ENCODE measurements at places on chromosomes 12 and 14.

DNA sequence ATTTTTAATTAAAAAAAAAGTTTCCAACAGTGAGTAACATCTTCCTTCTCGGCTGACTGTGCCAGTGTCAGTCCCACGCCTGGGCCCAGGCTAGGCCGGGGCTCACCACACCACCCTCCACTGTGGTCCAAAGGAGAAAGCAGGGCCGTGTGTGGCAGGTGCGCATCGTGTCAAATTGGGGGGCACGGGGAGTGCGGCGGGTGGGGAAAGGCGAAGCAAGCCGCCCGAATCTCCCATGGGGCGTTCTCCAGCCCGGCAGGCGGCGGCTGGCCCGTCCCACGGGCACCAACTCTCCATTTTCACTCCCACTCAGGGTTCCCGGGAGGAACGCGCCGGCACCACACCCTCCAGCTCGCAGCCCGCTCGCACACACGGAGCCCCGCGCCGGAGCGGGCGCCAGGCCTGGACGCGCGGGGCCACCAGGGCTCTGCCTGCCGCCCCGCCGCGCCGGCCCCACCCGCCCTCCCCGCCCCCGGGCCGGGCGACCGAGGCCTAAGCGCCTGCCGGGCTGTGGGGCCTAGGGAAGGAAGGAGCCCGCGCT, 604 bp downstream of the EEA1 start:
- no peak for DNase-seq

- no peak for DNase-seq
These were observed 107.6 kb downstream of the KLHL28 start for GRCh38 chr14:44854114-44854513.

GRCh38 chr12:79302162-79302814, 388.5 kb downstream of the PAWR start:
- DNase-seq, result no peak

GRCh38 chr14:70671652-70672644, 30.2 kb downstream of the TTC9 start:
- no peak for DNase-seq

DNA sequence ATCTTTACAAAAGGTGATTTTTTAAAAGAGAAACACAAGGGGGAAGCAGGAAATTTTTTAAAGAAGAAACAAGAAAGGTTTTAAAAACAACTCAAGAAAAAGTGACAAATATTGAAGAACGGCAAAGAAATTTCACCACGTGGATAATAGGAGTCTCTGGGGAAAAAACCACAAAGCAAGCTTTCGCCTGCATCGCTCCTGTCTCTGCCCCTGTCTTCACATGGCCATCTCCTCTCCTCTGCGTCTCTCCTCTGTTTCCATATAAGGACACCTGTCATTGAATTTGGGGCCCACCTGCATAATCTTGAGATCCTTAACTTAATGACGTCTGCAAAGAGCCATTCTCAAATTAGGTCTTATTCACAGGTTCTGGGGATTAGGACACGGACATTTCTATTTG, 175.8 kb downstream of the ETV6 start:
- DNase-seq, result no peak

DNA sequence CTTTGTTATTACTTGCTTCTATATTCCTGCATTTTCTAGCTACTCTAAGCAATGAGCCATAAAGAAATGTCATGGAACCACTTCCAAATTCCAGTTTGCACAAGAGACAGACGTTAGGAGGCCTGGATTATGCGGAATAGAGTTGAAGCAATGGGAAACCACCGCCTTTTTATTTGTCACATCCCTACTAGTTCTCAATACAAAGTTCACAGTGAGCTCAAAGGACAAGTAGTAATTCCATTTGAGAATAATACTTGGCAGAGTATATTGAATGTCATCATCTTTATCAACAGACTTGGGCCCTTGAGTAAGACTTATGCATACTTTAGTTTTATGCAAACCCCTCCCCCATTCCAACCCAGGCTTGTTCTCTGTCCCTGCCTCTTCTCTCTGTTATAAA, 3.7 kb upstream of the SLC15A5 start:
- DNase-seq, result no peak

DNA sequence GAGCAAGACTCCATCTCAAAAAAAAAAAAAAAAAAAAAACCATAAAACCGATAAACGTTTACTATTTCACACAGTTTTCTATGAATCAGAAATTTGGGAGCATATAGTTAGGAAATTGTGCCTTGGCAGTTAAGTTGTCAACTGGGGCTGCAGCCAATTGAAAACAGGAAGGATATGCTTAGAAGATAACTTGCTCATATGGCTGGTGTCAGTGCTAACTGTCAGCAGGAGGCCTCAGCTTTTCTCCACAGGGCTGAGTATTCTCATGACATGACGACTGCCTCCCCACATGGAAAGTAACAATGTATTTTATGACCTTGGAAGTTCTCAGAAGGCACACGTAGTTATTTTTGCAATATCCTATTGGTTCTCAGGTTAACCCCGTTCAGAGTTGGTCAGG, 29.6 kb upstream of the OR5AU1 start:
- no peak for DNase-seq

DNA sequence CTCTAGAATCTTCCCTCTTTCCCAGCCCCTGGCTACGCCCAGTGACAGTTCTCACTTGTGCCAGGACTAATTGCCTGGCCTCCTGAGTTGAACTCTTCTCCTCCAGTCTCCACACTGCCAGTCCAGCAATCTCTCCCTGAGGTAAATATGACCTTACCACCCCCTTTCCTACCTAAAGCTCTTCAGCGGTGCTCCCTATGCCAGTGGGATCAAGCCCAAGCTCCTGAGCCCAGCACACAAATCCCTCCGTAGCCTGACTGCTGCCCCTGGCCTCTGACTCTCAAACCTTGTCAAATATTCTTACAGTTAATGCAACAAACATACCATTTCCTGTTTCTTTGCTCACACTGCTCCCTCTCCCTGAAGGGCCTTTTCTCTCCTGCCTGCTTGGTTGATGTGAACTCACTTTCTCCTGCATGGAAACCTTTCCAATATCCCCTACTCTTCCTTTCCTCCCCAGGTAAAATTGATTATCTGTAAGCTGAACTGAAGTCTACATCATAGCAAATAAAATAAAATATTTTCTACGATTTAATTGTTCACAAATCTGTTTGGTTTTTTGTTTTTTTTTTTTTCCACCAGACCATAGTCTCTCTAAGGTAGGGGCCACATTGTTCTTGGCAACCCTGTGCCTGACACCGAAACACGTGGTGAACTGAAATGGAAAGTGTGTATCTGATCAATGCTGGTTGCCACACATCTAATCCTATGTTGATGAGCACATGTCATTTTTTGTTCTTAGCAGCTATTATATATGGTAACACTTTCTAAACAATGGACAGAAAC, 147.5 kb downstream of the SLC38A6 start:
- no peak for DNase-seq

- no peak for DNase-seq
These were observed 66.5 kb downstream of the TBK1 start for GRCh38 chr12:64518396-64518795.

GRCh38 chr14:101008196-101008595, 104.7 kb upstream of the RTL1 start:
- no peak for DNase-seq

DNA sequence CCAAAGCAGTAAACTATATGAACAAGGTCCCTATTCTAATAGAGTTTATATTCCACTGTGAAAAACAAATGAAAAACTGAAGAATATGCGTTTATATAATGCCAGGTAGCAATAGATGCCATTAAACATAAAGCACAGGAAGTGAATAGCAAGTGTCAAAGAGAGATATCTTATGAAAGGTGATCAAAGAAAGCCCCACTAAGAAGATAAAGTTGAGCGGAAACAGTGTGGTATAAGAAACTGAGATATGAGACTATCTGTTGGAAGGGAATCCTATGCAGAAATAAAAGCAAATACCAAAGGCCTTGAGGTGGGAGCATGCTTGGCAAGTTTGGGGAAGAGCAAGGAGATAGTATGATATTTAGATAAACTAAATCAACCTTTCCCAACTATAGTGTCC, 123.1 kb upstream of the FAR2 start:
- DNase-seq, result no peak

GRCh38 chr14:95297832-95298231, 21.9 kb downstream of the CLMN start:
- no peak for DNase-seq

- no peak for DNase-seq
These were observed 256.4 kb upstream of the PWP1 start for GRCh38 chr12:107429006-107429705.

DNA sequence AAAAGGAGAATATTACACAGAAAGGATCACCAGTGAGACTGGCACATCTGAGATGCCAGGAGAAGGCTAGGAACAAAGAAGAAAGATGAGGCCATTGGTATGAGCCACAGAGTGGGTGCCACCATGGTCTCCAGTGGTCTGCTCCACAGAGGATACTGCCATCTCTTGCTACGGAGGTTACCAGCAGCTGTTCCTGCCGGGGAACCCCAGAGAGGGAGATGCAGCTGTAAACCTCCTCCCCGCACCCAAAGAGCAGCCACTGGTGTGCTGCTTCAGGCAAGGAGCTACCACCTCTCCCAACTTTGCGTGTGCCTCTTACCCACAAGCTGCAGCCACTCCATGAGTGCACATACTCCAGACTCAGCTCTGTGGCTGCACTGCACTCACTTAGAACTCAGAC, 201.5 kb upstream of the RTL1 start:
- no peak for DNase-seq

DNA sequence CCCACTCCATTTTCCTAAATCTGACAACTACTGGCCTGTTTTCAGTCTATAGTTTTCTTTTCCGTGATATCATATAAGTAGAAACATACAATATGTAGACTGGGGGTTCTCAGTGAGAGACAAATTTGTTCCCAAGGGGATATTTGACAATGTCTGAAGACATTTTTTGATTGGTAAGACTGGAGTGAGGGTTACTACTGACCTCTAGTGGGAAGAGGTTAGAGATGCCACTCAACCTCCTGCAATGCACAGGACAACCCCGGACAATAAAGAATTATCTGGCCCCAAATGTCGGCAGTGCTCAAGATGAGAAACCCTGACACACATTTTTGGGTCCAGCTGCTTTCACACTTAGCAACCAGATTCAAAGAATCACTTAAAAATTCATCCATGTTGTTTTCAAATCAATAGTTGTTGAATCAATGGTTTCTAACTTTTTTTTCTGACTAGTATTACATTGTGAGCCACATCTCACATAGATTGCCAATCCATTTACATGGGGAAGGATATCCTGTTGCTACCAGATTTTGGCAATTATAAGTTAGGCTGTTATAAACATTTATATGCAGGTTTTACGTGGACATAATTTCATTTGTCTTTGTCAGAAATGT, 307.1 kb downstream of the RPL10L start:
- DNase-seq, result peak; percentile 1
